ENCODE measurements at places on chromosomes 5 and 9. TPM values are rescaled to one million over a fixed set of nuclear protein-coding genes. Genes with fewer than 3 reads are reported as not detected.

OTP gene
- total RNA-seq: not detected

TXNDC8 gene
- total RNA-seq: not detected

SHLD3 gene
- 1.0 TPM for total RNA-seq

RETREG1 gene
- total RNA-seq: 3.3 TPM

PCDHB5 gene
- total RNA-seq: 4.9 TPM

SGCD gene
- total RNA-seq: 5.9 TPM

FCN2 gene
- total RNA-seq: 24.0 TPM

IL17B gene
- 2.1 TPM for total RNA-seq

ORM2 gene
- 2.4 TPM for total RNA-seq

HSPB3 gene
- not detected for total RNA-seq

SLC4A9 gene
- total RNA-seq: not detected

PRRT1B gene
- not detected for total RNA-seq

TAF11L14 gene
- not detected for total RNA-seq

AQP7 gene
- total RNA-seq: 0.33 TPM

MAMDC2 gene
- 4.9 TPM for total RNA-seq

LPAR1 gene
- total RNA-seq: 65.2 TPM

UBE2QL1 gene
- 2.3 TPM for total RNA-seq

LCN10 gene
- total RNA-seq: not detected

MLANA gene
- total RNA-seq: not detected

EMB gene
- total RNA-seq: 42.5 TPM

SCGB3A2 gene
- total RNA-seq: 0.79 TPM

ALDOB gene
- 2.1 TPM for total RNA-seq

BHMT2 gene
- 31.2 TPM for total RNA-seq

CCNI2 gene
- total RNA-seq: 0.19 TPM

PIP5K1B gene
- 7.2 TPM for total RNA-seq

PPP2R2B gene
- total RNA-seq: 6.4 TPM

ARL10 gene
- total RNA-seq: 8.7 TPM

PHYKPL gene
- 41.7 TPM for total RNA-seq
